ENCODE measurements at places on chromosomes 5 and 9.

DNA sequence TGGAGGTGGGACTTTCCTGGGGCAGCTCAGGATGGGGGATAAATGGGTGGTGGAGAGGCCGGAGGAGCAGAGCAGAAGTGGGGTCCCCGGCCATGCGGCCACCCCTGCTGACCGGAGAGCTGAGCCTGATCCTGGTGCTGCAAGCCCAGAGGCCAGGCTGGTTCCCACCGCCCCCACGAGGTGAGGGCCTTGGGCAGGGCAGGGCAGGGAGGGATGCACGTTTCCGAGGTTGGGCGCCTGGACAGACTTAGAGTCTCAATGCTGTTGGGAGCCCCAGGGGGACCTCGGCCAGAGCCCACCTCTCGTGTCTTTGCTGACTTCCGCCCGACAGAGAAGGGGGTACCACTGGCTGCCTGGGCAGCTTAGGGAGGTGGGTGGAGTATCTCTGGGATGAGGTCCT is 5.5 kb downstream of the OBP2A start:
- no peak for DNase-seq

- no peak for DNase-seq
These were observed 81.9 kb downstream of the APBA1 start for GRCh38 chr9:69590266-69590665.

DNA sequence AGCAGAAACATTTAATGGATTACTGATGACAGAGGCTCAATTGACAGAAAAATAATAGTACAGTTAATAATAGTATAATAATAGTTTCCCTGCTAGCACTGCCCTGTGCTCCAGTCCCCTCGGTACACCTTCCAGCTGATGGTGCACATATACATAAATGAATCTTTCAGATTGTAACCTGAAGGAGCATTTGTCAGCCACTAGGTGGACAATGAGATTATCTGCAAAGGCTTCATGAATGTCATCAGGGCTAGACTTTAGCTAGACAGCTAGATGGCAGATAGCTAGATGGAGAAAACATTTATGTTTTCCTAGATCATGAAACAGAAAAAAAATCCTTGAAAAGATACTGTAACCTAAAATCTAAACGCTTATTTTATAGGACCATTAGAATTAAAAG is 304.4 kb upstream of the SMC2 start:
- DNase-seq, result no peak

- DNase-seq, result peak; percentile 17
These were observed 524.2 kb upstream of the DAB2 start for GRCh38 chr5:39948867-39949468.

DNA sequence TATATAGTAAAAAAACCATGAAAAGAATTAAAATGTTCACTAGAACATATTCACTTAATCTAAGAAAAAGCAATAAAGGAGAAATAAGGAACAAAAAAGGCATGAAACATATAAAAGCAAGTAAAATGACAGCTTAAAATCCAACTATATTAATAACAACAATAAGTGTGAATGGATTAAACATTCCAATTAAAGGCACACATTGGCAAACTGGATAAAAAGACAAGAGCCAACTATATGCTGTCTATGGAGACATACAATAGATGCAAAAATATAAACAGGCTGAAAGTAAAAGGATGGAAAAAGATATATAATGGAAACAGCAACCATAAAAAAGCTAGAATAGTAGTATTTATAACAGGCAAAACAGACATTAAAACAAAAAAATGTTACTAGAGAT is 70.1 kb downstream of the AP3B1 start:
- DNase-seq, result no peak

GRCh38 chr5:68458416-68459021 is 243.0 kb downstream of the PIK3R1 start:
- DNase-seq, result no peak

DNA sequence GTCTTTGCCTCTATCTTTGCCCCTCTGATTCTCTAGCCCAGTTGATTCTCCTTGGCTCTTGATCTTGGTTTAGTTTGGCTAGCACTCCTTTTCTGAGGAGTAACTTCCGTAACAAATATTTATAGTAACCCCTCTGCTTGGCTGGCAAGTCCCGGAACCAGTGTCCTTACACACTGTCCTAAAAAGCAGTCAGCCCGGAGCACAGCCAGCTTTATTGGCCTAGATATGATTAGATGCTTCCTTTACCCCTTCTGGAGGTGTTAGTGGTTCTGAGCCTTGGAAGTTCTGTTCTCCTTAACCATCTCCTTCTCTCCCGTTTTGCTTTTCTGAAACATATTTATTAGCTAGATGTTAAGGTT is 17.0 kb upstream of the MSMP start:
- no peak for DNase-seq

GRCh38 chr5:123708074-123708806 is 196.3 kb downstream of the CSNK1G3 start:
- DNase-seq, result no peak

GRCh38 chr5:10537624-10538023 is 26.2 kb upstream of the ANKRD33B start:
- DNase-seq, result no peak

GRCh38 chr5:14574891-14575508 is 6.6 kb upstream of the OTULINL start:
- DNase-seq, result no peak

DNA sequence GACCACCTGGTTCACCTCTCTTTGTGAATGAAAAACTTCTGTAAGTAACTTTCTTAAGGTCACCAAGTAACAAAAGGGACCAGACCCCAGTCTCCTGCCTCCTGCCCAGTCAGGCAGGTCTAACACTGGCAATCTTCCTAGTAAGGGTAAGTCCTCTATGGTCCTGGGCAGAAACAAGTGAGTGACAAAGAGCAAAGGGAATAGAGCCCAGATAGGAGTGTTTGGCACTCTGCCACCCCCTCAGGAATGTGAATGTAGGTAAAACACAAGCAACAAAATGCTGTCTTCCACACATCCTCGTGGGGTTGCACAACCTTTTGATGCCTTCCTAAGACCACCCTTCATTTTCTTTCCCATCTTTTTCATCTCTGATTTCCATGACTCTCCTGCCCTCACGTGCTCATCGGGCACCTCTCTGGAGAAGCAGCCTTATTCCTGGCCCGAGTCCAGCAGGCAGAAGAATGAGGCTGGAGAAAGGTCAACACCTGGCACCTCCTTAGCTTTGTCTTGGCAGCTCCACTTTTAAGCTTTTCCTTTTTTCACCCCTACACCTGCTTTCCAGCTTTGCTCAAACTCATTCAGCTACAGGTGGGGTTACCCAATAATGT is 90.2 kb upstream of the LHFPL2 start:
- no peak for DNase-seq

DNA sequence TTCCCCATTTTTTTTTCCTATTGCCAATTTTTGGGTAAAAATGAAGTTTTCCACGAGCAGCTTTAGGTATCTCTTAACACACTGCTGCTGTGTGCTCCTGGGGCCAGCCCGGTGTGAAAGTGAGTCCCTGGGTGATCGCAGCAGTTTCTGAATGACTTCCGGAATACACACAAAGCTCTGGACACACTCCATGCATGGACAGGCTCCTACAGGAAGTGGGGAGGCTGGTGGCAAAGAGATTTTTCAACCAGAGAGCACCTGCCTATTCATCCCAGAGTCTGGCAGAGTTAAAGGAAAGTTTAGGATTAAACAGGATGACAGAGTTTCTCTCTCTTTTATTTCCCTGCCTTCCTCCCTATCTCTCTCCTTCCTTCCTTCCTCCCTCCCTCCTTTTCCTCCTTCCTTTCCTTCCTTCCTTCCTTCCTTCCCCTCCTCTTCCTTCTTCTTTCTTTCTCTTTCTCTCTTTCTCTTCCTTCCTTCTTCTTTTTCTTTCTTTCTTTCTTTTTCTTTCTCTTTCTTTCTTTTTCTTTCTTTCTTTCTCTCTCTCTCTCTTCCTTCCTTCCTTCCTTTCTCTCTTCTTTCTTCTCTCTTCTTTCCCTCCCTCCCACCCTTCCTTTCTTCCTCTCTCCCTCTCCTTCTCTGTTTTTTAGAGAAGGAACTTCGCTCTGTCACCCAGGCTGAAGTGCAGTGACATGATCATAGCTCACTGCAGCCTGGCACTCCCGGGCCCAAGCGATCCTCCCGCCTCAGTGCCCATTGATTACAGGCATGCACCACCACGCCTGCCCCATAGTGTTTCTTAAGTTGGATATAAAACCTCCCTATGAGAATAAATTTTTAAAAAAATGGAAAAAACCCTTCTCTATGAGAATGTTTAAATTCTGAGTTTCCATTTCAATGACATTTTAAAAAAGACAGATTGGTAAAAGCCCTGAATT is 38.7 kb upstream of the UBTD2 start:
- DNase-seq, result no peak

- no peak for DNase-seq
These were observed 27.9 kb downstream of the TTC1 start for GRCh38 chr5:160036884-160037283.

DNA sequence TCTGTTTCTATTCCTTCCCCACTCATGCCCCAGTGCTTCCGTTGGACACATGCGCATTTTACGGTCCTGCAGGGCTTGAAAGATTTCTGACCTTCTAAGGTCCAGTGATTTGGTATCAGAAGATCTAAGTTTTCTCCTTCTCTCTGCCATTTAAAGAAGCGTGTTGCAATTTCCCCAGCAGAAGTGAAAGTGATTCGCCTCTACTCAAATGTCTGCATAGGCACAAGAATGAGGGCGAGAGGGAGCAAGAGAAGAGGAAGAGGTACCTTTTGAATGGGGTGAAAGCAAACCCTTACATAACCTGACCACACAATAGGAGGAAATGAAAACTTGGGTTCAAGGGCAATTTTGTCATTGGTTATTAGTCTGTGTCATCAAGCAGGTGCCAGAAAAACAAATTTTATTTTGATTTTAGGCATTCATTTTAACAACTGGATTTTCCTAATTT is 31.7 kb upstream of the NR3C1 start:
- DNase-seq, result no peak

GRCh38 chr9:25543806-25544205 is 134.4 kb downstream of the TUSC1 start:
- no peak for DNase-seq

GRCh38 chr9:82209797-82210470 is 221.4 kb downstream of the SPATA31D1 start:
- no peak for DNase-seq

DNA sequence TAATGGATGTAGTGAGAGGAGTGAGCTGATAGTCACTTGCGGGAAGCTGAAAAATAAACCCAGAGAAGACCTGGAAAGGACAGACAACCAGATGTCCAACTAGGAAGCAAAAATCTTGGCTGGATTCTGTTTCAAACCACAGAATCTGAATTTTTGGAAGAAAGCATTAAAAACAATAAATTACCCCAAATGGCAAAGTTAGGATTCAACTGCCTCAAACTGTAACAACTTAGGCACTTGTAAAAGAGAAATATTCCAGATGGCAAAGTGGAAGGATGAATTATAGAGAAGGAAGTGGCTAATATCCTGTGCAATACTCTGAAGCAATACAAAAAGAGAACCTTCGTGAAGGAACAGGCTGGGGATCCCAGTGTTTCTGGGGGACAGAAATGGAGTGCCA is 46.8 kb upstream of the SLIT3 start:
- no peak for DNase-seq

DNA sequence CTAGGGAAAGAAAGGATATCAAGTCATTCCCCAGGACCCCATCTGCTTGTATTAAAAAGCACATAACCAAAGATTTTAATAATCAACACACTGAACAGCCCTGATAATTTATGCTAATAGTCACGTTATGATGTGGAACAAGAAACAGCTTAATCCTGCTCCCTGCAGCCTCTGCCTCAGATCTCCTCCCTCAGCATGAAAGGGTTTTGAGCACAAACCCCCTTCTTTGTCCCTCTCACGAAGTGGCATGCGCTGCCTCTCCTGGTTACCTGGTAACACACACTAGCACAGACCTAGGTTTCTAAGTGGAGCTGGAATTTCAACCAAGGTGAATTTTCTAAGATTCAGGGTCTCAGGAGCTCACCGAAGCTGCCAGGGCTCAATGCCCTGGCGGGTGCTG is 5.1 kb downstream of the IGFBPL1 start:
- no peak for DNase-seq

DNA sequence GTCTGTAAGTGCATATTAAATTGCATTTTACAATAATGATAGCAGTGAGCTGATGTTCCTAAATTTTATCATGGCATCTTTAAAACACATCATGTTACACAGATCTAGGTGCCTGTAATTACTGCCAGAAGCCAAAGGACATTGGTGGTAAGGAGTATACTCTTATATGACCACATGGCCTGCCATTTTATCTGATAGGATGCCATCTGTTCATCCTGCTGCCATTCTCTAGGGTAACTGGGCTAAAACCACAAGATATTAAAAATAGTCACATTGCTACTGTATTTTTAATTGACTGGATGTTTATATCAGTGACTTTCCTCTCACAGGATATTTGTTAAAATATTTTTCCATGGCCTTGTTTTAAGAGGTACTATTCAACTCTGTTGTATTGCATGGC is 53.1 kb downstream of the HCN1 start:
- DNase-seq, result no peak

DNA sequence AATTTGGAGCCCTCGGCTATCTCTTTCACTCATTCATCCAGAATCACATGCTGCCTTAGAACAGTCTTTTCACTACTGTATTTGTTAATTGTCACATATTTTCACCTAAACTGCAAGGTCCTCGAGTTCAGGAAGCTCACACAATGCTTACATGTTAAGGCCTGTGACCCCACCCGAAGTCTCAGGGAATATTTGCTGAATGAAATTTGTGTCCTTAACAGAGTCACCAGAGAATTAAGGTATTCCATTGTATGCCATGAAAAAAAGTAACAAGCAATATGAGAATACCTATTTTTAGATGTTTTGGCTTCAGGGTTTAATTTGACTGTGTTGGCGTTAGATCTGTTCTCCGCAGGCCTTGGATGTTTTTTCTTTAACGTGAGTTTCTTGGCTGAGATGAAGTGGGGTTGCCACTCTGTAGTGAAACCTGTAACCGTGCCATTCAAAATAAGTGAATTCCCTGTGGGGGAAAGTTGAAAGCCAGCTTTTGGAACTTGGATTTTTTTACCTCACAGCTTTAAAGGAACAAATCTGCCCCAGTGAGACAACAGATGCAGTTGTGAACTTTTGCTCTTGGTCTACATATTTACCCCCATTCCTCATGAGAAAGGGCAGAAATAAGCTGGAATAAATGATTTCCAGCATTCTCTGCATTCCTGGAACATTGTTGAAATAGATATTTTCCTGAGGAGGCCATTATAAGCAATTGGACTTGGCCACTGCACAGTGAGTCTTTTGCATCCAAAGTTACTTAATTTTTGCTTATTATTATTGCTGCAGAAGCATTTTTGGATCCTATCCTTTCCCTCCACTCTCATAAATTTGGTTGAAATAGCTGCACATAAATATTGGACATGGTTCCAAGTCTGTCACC is 35.9 kb upstream of the FBP1 start:
- DNase-seq, result no peak
